ENCODE measurements at places on chromosomes 4 and X. TPM values are rescaled to one million over a fixed set of nuclear protein-coding genes. Genes with fewer than 3 reads are reported as not detected.

Gene RELL1
- total RNA-seq, result 55.7 TPM

Gene LAGE3
- total RNA-seq, result 47.7 TPM

DNA sequence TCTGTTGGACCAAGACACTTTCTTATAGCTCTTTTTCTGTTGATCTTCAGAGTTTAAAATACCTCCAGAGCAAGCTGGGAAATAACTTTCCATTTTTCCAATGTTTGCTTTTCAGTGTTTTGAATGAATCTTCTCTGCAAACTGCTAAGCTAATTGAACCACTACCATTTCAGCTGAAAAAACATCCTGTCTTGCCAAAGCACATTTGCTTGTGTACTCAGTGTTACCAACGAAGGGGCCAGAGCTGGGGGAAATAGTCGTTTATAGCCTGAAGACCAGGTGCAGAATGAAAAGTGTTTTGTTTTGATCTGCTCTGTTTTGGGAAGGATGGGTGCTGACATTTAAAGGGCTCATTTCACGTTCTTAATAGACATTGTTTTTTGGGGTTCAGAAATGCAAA, 88.4 kb upstream of the CLNK start:
- H3K27me3 ChIP-seq, result no peaks in the 10 kb centered on the region
- H3K4me1 ChIP-seq, result no peaks in the 10 kb centered on the region
- H3K36me3 ChIP-seq, result no peaks in the 10 kb centered on the region
- no peak overlapping the region for H3K4me3 ChIP-seq
- no peak overlapping the region for H3K27ac ChIP-seq
- DNase-seq, result no peak

DNA sequence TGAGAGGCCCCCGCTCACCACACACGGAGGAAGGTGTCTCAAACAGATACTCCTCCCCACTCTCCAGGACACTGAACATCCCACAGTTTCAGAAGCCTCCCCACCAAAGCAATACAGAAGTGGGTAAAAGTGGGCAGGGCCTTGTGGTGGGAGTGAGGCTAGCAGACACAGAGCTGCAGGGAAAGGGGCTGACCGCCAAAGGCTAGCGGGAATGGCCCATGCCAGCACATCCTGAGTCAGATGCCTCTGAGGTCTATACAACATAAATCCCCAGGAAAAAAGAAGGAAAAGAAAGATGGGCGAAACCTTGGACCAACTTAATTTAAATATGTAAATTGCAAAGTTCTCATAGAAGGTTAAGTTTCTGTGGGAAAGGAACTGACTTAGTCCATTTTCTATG, 21.9 kb upstream of the ARHGAP10 start:
- DNase-seq, result peak; percentile 52
- H3K27ac ChIP-seq, result no peak overlapping the region
- H3K4me3 ChIP-seq, result no peak overlapping the region
- H3K36me3 ChIP-seq, result no peaks in the 10 kb centered on the region
- H3K4me1 ChIP-seq, result peaks cover 31% of the 10 kb centered on the region

DNA sequence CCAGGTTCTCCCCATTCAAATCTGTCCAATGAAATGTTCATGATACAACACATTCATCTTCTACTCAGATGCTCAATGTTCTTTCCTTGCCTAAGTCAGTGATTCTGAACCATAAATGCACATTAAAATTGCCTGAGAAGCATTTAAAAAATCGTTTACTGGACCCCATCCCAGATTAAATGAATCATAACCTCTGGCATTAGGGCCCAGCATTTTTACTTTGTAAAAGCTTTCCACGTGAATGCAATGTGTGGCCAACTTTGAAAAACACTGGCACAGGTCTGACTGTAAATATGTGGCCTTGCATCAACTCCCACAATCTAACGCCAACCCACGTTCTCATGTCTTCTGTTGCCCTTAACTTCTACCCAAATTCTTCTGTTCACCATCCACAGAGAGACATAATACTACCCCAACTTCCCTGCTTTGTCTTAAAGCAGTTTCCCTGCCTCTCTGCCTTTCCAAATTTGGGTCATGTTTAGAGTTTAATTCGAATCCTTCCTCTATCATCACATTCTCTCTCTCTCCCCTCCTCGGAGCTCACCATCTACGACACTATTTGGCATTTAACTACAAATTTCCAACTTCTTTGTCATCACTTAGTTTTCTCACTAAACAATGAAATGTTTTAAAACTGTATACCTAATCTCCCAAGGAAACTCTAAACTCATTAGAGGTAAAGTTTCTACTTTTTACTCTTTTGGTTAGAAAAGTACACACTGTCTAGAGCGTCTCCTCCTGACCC, 78.7 kb downstream of the PRKG2 start:
- no peaks in the 10 kb centered on the region for H3K36me3 ChIP-seq
- DNase-seq, result no peak
- no peaks in the 10 kb centered on the region for H3K4me1 ChIP-seq
- no peak overlapping the region for H3K27ac ChIP-seq
- no peak overlapping the region for H3K4me3 ChIP-seq

GRCh38 chr4:163484906-163485305, 9.6 kb upstream of the TMA16 start:
- no peak overlapping the region for H3K4me3 ChIP-seq
- H3K36me3 ChIP-seq, result no peaks in the 10 kb centered on the region
- H3K27me3 ChIP-seq, result peaks cover 39% of the 10 kb centered on the region
- no peak overlapping the region for H3K27ac ChIP-seq

Gene VCX
- total RNA-seq, result not detected

Gene COL4A5
- 68.7 TPM for total RNA-seq

DNA sequence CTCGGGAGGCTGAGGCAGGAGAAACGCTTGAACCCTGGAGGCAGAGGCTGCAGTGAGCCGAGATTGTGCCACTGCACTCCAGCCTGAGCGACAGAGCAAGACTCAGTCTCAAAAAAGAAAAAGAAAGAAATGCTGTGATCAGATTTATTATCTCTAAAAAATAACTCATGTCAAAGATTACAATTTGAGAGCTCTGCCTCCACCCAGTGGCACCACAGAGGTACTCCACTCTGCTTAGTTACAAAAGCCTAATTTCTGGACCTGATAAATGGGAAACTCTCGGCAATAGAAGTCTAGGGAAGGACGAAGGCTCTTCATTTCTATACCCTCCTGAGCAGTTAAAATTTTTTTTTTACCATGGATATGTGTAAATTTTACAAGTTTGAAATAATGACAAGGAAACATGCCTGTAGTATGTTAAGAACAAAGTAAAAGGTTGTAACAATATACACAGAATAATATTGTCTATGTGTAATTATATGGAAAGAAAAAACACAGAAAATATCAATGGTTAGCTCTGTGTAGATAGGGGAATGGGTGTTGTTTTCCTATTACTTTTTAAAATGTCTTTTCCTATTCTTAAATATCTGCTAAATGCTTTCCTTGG, 149.8 kb downstream of the STIM2 start:
- H3K4me3 ChIP-seq, result no peak overlapping the region
- H3K4me1 ChIP-seq, result peaks cover 16% of the 10 kb centered on the region
- no peaks in the 10 kb centered on the region for H3K36me3 ChIP-seq
- DNase-seq, result peak; percentile 35

GRCh38 chrX:34813618-34814017, 129.0 kb upstream of the FAM47B start:
- no peaks in the 10 kb centered on the region for H3K36me3 ChIP-seq
- no peak overlapping the region for H3K27ac ChIP-seq
- no peaks in the 10 kb centered on the region for H3K27me3 ChIP-seq
- peak; percentile 2 for DNase-seq
- no peak overlapping the region for H3K4me3 ChIP-seq
- peaks cover 12% of the 10 kb centered on the region for H3K4me1 ChIP-seq

DNA sequence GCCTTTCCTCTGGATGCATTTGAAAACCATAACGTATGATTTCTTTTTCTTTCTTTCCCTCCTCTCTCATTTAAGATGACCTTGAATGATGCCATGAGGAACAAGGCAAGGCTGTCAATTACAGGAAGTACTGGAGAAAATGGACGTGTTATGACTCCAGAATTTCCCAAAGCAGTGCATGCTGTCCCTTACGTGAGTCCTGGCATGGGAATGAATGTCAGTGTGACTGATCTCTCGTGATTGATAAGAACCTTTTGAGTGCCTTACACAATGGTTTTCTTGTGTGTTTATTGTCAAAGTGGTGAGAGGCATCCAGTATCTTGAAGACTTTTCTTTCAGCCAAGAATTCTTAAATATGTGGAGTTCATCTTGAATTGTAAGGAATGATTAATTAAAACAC, 142.8 kb downstream of the GRIA2 start:
- no peaks in the 10 kb centered on the region for H3K27me3 ChIP-seq
- no peak overlapping the region for H3K27ac ChIP-seq
- H3K4me1 ChIP-seq, result no peaks in the 10 kb centered on the region
- DNase-seq, result no peak
- no peaks in the 10 kb centered on the region for H3K36me3 ChIP-seq

Gene MAGEA1
- total RNA-seq, result not detected

GRCh38 chr4:40395166-40395900, 60.2 kb downstream of the CHRNA9 start:
- no peak overlapping the region for H3K27ac ChIP-seq
- H3K36me3 ChIP-seq, result no peaks in the 10 kb centered on the region
- H3K4me1 ChIP-seq, result no peaks in the 10 kb centered on the region
- no peak overlapping the region for H3K4me3 ChIP-seq
- H3K27me3 ChIP-seq, result no peaks in the 10 kb centered on the region

GRCh38 chr4:29213020-29213419, 1507.1 kb upstream of the PCDH7 start:
- H3K4me3 ChIP-seq, result no peak overlapping the region
- no peaks in the 10 kb centered on the region for H3K27me3 ChIP-seq
- H3K36me3 ChIP-seq, result no peaks in the 10 kb centered on the region
- H3K4me1 ChIP-seq, result no peaks in the 10 kb centered on the region

DNA sequence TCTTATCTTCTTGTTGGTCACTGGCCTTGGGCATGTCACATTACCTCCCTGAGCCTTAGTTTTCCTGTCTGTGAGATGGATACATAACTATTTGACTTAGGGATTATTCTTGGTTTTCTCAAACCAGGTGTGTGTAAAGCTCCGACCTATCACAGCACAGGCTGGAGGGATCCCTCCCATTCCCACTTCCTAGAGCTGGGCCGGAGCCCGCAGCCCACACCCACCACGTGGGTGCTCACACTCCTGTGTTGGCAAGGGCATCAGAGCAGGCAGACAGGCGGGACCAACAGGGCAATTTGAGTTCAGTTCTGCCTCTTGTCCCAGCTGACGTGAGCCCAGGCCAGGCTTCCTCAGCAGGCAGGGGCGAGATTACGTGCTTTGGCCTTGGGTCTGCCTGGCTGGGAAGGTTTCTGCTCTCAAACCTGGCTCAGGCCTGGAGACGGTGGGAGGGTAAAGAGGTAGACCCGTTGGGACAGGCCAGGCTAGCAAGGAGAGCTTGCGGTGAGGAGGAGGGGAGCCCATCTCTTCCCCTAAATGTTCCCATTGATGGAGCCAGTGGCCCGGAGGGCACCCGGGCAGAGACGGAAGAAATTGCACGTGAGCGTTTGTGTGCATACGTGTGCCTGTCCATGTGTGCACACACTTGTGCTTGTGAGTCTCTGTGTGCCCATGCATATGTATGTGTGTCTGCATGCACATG, 734 bp upstream of the SH3TC1 start:
- H3K36me3 ChIP-seq, result no peaks in the 10 kb centered on the region
- no peak overlapping the region for H3K27ac ChIP-seq
- DNase-seq, result no peak
- H3K4me3 ChIP-seq, result no peak overlapping the region
- peaks cover 18% of the 10 kb centered on the region for H3K4me1 ChIP-seq

- no peak overlapping the region for H3K27ac ChIP-seq
- no peaks in the 10 kb centered on the region for H3K27me3 ChIP-seq
- no peak for DNase-seq
- peaks cover 40% of the 10 kb centered on the region for H3K4me1 ChIP-seq
- no peak overlapping the region for H3K4me3 ChIP-seq
Measured at GRCh38 chr4:38562751-38563198, 101.2 kb upstream of the KLF3 start.

Gene LRIT3
- not detected for total RNA-seq

- no peaks in the 10 kb centered on the region for H3K36me3 ChIP-seq
- H3K4me1 ChIP-seq, result no peaks in the 10 kb centered on the region
- no peak overlapping the region for H3K27ac ChIP-seq
Measured at GRCh38 chr4:66929748-66930147, 615.6 kb downstream of the CENPC start.

Gene ASB12
- not detected for total RNA-seq

- H3K27me3 ChIP-seq, result no peaks in the 10 kb centered on the region
- no peak overlapping the region for H3K27ac ChIP-seq
- H3K36me3 ChIP-seq, result no peaks in the 10 kb centered on the region
Measured at GRCh38 chr4:37561803-37562207, 124.4 kb downstream of the RELL1 start.

- no peaks in the 10 kb centered on the region for H3K27me3 ChIP-seq
- no peaks in the 10 kb centered on the region for H3K36me3 ChIP-seq
- peak; percentile 89 for DNase-seq
- H3K27ac ChIP-seq, result peak overlapping the region; percentile 72
- peak overlapping the region; percentile 30 for H3K4me3 ChIP-seq
- peaks cover 39% of the 10 kb centered on the region for H3K4me1 ChIP-seq
Measured at GRCh38 chr4:185774845-185775680, 36.9 kb downstream of the SORBS2 start.

GRCh38 chrX:77788050-77788449, 2.0 kb upstream of the ATRX start:
- H3K36me3 ChIP-seq, result peaks cover 3% of the 10 kb centered on the region
- DNase-seq, result no peak
- H3K4me3 ChIP-seq, result no peak overlapping the region
- H3K27me3 ChIP-seq, result no peaks in the 10 kb centered on the region

- H3K4me1 ChIP-seq, result no peaks in the 10 kb centered on the region
- no peaks in the 10 kb centered on the region for H3K27me3 ChIP-seq
- no peak overlapping the region for H3K4me3 ChIP-seq
- no peaks in the 10 kb centered on the region for H3K36me3 ChIP-seq
- H3K27ac ChIP-seq, result no peak overlapping the region
- no peak for DNase-seq
Measured at GRCh38 chrX:9865804-9866472, 79.7 kb downstream of the SHROOM2 start.

DNA sequence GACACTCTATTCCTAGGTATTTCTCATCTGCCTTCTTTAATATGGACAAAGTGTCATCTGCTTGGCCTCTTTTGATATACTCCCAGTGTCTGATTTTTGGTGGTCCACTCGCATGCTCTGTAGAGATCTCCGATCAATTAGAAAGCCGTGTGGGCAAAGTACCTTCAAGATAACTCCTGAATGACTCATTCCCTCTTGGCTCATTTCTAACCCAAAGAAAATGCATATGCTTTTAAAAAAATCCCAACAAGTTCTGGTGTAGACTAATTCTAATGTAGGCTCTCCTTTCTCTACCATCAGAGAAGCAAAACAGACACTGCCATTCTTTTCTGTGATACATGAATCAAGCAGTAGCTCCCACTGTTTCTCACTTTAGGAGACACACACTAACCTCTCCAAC, 714.9 kb upstream of the ADGRL3 start:
- H3K36me3 ChIP-seq, result no peaks in the 10 kb centered on the region
- no peak for DNase-seq
- H3K4me3 ChIP-seq, result no peak overlapping the region
- no peaks in the 10 kb centered on the region for H3K27me3 ChIP-seq

Gene TCP11X2
- total RNA-seq, result not detected

- H3K27ac ChIP-seq, result no peak overlapping the region
- no peaks in the 10 kb centered on the region for H3K4me1 ChIP-seq
- H3K27me3 ChIP-seq, result no peaks in the 10 kb centered on the region
- no peak overlapping the region for H3K4me3 ChIP-seq
- no peaks in the 10 kb centered on the region for H3K36me3 ChIP-seq
Measured at GRCh38 chr4:143025081-143025704, 159.5 kb upstream of the USP38 start.
